ENCODE measurements at places on chromosomes 6 and 20.

- no peak for DNase-seq
These were observed 1.4 kb downstream of the NRN1 start for GRCh38 chr6:6005051-6006005.

- DNase-seq = no peak
These were observed 221.3 kb upstream of the SUPT3H start for GRCh38 chr6:45599053-45599452.

DNA sequence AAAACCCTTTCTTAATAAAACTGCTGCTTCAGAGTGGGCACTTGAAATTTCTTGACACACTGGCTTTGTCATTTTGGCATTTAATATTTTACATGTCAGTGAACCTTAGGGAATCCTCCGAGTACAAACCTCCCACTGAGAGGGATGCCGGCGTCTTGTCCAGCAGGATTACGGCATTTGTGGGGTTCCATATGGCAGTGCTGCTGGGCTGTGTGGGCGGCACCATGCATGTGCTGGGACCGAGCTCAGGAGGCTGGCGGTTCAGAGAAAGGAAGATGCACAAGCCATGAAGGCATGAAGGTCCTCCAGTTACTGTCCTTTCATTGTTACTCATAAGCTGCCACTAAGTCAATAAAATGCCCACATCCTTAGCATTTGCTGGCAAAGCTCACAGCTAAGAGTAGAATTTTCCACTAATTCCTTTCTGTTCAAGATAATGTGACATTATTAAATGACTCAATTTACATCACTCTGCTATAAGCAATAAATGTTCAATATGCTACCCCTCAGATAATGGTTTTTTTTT lies 61.4 kb downstream of the LY86 start:
- DNase-seq = no peak

DNA sequence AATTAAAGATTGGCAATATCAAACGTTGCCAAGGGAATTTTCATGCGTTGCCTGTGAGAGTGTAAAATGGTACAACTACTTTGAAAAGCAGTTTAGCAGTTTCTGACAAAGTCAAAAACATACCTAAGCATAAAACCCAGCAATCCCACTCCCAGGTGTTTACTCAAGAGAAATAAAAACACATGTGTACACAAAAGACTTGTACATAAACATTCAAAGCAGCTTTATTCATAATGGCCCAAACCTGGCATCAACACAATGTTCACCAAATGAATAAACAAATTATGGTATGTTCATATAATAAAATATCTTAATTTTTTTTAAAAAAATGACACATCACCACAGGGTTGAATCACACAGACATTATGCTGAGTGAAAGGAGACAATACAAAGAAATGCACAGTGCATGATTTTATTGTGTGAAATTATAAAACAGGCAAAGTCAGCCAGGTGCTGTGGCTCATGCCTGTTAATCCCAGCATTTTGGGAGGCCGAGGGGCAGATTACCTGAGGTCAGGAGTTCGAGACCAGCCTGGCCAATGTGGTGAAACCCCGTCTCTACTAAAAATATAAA lies 240.4 kb upstream of the MARCKS start:
- DNase-seq = no peak

DNA sequence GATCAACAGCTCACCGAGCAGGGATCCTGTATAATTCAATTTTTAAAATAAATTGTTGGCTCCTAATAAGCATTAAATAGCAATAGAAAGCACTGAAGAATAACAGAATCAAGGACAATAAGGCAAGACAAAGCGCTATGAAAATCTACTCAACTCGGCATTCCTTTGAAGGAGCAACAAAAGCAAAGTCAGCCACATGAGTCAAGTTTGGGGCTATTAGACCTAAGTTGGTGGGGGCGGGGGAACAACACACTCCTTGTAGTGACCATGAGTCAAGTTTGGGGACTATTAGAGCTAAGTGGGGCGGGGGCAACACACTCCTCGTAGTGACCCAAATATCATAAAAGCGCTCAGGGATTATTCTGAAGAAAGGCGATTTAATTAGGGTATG lies 120.0 kb downstream of the FOXC1 start:
- DNase-seq = no peak

DNA sequence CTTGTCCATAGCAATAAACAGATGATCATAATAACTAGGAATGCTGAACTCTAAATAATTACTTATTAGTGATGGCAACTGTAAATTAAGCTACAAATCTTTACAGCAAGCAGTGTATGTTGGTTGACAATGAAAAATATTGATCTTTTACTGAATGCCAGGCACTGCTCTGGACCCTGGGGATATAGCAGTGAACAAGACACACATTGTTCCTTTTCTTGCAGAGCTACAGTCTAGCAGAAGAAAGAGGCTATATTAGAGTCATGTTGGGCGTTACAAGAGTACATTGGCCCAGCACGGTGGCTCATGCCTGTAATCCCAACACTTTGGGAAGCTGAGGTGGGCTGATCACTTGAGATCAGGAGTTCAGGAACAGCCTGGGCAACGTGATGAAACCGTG lies 11.5 kb downstream of the PXT1 start:
- no peak for DNase-seq

DNA sequence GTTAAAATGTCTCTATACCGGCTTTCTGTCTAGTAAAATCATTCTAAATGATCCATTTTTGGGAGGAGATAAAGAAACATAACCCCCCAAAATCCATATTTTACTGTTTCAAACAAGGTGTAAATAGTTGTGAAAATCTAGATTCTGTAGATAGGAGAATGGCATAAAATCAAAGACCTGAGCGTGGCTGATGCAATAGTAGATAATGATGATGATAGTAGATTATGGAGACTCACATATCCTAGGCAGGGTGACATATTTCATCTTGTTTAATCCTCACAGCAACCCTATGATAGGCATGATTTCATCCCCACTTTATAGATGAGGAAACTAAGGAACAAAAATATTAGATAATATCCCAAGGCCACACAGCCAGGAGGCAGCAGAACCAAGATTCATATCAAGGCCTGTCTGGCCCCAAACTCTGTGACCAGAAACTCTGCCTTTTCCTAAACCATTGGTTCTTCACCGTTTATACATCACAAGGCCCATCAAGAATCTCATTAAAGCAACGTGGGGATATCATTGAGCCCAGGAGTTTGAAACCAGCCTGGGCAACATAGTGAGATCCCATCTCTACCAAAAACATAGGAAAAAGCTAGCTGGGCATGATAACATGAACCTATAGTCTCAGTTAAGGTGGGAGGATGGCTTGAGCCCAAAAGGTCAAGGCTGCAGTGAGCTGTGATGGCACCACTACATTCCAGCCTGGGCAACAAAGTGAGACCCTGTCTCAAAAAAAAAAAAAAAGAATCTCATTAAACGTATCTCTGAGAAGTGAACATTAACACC lies 55.6 kb downstream of the BPIFB1 start:
- no peak for DNase-seq

DNA sequence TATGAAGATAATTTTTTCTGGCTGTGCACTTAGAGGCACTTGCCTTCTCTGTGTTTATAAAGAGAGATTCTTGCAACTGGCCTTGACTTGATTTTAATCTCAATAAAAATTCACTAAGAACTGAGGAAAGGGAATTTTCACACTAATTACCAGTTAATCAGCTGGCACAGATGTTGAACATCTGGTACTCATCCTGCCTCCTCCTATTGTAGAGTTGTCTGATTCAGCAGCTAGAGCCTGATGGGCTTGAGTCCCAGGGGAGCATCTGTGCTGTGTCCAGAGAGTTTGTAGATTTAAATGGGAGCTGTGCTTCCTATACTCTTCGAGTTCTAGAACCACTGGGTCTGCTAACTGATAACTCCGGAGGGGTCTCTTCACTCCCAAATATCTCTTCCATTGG lies 284.4 kb upstream of the RNF24 start:
- DNase-seq = no peak

Data from ACHN (cell line).